Activated CD8-positive, alpha-beta memory T cell treated with anti-CD3 and anti-CD28 coated beads for 1 hour (primary cell): ENCODE measurements at places on chromosomes 1 and 21.
A peak's percentile ranks its signal among the peaks of the same experiment; 100 is the strongest.

DNA sequence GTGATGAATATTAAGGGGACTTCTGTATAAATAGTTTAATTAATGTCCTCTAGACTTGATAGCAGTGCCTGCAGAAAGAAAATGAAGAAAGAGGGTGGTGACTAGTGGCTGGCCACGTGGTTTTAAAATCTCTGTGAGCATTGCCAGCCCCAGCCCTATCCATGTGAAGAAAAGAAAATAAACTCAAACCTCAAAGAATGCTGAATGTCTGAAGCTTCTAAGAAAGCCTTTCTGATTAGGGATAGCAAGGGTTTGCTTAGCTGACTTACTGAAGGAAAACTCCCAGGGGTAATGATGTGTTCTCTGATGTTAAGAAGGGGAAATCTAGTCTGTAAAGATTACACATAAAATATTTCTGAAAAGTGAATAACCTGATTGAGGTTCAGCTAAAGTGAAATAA is 31.8 kb downstream of the ADGRL2 start:
- DNase-seq = no peak

DNA sequence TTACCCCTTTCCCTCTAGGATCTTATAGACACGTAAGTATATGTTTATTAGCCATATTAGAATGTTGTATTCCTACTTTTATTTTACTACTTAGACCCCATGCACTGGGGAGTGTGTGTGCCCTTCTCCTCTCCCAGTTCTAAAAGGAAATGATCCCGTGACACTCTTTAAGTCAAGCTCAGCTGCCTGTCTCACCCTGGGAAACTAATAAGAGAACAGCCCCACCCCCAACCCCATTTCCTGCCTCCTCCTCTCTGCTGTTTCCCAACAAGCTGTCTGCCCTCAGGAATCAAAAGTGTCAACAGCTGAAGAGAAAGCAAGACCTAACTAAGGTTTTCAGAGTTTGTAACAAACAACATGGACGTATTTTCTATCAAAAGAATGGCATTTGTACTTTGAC is 92.6 kb upstream of the VAV3 start:
- DNase-seq = no peak

DNA sequence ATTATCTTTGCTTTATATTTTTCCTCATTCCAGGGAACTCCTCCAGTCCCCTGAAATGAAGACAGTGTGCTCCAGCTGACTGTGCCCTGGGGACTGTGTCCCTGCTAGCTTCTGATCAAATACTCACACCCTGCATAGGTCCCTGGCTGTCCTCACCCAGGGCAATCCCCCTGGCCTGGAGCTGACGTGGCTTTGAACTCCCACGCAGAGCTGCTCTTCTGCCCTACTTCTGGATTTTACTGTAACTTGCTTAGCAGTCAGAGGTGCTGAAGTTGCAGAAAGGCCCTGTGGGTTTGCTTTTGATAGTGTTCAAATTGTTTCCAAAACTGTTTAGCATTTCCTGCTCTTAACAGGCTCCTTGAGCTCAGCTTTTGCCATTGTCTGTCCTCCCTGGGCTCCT is 186.5 kb downstream of the FASLG start:
- DNase-seq = no peak

DNA sequence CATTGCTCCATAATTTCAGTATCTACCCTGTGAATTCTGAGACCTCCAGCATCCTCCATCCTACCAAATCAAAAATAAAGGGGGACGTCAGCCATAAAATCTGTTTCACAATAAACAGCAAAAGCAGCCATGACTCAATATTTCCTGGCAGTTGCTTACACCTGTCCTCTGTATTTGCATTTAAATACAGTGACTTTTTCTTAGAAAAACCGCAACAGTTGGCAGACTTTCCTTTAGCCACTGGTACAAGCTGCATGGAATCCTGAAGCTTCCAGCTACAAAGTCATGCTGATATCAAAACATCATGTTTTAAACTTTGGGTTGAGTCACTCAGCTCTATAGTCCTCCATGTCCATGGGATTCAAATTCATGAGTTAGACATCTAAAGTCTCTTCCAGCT is 278.0 kb upstream of the KAZN start:
- no peak for DNase-seq

- DNase-seq = no peak
Measured at GRCh38 chr1:1921901-1922701, 3.0 kb upstream of the TMEM52 start.

GRCh38 chr1:54927472-54928240 is 40.7 kb upstream of the DHCR24 start:
- DNase-seq = no peak

GRCh38 chr1:1236945-1237873 is 5.2 kb downstream of the B3GALT6 start:
- no peak for DNase-seq

GRCh38 chr1:176994931-176995596 is 169.4 kb downstream of the ASTN1 start:
- no peak for DNase-seq

GRCh38 chr1:227884370-227885134 is 63.2 kb downstream of the WNT9A start:
- DNase-seq = no peak

DNA sequence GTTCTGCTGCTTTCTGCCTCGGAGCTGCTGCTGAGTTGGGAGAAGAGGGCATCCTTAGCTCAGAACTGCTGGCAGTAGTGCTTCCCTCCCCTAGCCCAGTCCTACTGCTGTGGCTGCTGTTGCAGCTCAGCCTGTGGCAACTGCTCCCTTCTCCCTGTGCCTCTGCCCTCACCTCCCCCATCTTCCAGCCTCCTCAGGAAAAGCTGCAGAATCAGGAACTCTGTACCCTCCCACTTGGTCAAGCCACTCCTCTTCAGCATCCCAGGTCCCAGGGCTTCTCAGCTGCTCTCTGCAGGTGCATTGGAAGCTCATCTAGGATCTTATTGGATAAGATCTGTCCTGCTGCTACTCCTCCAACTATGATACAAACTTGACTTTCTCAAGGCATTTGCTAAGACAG is 316.7 kb downstream of the BRINP2 start:
- DNase-seq = no peak

DNA sequence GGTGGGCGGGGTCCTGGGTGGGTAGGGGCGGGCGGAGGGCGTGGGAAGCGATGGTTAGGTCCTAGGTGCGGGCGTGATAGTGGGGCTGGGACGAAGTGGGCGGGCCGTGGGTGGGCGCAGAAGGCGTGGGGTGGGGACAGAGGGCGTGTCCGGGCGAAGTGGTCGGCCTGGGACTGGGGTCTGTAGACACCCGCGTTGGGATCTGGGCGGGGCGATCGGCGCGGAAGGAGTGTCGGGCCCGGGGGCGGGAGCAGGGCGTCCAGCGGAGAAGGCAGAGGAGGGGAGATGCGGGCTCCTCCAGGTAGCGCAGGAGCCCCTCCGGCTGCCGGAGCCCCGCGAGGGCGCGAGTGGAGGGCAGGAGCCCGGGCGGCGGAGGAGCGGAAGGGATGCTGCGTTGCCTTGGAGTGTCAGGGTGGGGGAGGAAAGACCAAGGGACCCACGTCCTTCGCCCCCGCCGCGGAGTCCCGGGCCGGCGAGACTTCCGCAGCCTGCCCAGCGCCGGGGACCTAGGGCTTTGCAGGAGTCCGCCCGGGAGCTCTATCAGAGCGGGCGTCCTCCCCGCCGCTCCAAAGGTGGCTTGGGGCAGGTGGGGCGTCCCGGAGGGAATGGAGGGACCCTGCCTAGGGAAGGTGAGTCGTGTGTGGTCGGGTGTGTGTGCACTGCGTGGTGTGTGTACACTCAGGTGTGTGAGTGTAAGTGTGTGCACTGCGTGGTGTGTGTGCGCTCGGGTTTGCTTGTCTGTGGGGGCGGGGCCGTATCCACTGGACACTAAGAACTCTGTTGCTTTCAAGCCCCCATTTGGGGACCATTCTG is 27.0 kb upstream of the PRSS38 start:
- no peak for DNase-seq

GRCh38 chr1:2311184-2312032 is 79.9 kb downstream of the MORN1 start:
- peak; percentile 40 for DNase-seq

DNA sequence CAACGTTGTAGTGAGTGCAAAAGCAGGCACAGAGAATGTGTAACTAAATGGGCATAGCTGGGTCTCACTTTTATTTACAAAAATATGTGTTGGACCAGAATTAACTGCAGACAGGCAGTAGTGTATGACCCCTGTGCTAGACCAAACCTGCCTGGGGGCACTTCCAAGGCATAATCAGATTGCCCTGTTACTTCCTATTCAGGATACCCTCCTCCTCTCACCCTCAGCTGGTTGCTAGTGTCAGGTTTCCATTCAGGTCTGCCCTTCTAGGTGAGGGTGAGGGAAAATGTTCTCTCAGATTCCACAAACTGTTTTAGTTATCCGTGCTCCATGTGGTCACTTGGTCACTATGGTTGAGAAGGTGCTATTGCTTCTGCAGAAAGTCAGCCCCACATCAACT is 387.3 kb downstream of the LMX1A start:
- DNase-seq = no peak

DNA sequence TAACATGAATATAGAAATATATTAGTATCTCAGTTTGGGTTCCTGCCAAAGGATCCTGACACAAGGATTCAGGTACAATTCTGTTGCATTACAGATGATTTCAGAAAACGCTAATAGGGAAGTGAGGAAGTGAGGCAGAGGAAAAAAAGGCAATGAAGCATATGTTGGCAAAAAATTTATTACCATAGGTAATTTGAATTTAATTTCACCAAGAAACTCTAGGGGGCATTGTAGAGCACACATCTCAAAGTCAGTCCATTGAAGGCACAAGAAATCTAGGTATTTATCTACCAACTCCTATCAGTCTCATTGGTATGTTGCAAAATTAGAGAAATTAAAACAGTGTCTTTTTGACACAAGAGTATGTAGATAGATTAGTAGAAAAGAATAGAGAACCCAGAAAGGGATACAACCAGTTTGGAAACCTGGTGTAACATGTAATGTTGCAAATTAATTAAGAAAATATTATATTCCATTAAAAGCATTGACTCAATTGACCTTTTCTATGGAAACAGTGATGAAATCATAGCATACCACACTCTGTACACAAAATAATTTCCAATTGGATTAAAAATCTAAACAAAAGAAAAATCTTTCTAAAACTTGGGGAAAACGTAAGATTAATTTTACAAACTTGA is 104.9 kb upstream of the SNX7 start:
- no peak for DNase-seq

DNA sequence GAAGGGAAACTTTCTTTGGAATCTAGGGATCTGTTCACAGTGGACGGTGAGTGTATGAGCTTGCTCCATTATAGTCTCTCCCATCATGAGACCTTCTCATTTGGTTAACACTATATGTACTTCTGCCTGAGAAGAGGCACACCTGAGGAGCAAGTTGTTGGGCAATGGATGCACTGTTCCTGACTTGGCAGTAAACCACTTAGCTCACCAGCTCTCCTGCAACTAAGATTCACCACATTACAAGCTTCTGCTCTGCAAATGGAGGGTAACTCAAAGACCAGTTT is 10.2 kb downstream of the MACF1 start:
- no peak for DNase-seq

DNA sequence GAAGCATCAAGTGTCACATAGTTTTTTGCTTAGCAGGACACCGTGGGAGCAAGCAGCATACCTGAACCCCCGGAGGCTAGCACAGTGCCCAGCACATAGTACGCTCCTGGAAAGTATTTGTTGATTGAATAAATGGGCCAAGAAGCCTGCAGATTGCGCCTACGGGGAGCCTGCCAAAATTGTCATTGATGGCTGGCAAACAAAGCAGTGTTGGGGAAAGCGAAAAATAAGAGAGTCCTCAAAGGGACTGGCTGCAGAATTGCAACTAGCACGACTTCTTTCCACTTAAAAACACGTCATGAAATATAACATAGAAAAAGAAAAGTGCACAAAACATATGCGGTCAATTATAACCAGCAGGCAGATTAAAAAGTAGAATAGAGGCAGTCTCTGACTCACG is 125.2 kb upstream of the GALNT2 start:
- DNase-seq = no peak

DNA sequence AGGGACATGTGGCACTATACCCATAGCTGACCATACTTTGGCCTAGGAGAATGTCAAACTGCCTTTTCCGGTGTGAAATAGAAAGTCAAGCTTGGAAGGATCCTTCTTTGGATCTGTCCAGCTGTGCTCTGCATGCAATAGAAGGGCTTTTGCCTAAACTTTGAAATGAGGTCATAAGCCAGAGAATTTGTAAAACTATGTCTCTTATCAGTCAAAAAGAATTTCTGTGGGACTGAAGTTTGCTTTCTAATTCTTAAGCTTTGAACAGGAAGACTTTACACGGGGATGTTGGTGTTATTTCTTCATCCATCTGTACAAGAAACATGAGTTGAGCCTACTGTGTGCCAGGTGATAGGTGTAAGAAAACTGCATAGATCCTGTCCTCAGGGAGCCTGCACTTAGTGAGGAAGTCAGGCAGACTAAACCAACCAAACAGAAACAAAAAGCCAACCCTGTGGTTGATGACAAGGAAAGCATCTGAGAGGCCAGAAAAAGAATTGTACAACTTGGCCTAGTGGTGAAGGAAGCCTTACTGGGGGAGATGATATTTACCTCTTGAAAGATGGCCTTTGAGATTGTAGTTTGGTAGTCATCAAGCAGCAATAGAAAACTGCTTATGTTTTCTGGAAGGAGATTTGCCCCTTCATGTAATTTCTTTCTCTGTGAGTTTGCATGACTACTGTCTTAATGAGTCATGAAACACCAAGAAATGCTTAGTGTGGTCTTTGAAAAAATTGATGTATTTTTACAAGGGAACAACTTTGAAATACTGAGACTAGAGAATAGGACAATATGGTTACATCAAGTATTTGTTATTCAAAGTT is 24.8 kb downstream of the TGFB2 start:
- DNase-seq = no peak

DNA sequence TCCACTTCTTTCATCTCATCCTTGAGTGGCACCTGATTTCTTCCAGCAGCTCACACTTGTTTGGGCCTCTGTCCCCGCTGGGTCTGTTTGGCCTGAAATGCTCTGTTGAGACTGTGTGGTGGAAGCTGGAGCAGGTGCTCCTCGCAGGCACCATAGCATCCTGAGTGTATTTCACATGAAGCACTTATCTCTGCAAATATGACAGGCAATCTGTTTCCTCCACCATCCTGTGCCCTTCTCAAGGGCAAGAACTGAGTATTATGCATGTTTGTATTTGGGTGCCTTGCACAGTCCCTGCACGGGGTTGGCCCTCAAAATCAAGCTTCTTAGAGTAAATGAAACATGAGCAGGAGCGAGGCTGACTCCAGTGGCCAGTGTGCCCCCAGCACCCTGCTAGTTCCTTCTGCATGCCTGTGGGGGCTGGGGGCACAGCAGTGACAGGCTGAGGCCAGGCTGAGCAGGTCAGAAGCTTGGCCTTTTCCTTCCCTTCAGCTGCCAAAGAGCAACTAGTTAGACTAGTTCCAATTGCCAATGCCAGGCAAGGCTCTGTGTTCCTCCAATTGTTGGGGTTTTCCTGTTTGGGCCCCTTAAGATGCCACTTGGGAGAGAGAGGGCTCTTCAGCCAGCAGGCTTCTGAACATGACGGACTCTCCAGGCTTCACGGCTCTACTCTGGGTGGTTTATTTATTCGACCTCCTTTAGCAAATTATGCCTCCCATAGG is 129.6 kb upstream of the ATP1A1 start:
- no peak for DNase-seq

DNA sequence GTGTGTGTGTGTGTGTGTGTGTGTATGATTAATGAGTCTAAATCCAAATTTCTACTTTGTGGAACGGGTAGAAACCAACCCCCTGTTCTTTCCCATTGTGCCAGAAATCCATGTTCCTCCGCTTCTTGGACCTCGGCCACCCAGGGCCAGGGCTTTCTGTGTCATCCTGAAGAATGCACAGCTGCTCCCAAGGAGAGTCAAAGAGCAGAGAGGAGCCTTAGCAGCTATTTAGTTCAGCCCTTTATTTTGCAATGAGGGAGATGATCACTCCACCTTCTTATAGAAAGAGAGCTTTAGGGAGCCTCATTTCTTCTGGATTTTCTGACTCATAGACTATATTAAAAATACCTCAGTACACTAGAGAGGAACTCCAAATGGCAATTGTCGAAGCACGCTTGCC is 489.3 kb upstream of the VAMP3 start:
- no peak for DNase-seq
